ENCODE measurements at places on chromosomes 13 and 19. TPM values are rescaled to one million over a fixed set of nuclear protein-coding genes. Genes with fewer than 3 reads are reported as not detected.

Gene KASH5
- not detected for total RNA-seq

Gene CPAMD8
- 14.1 TPM for total RNA-seq

Gene RFPL4A
- not detected for total RNA-seq

Gene ZNF99
- under 0.01 TPM for total RNA-seq

Gene CYP2A7
- not detected for total RNA-seq

Gene CBLC
- total RNA-seq: not detected

Gene LSR
- 8.7 TPM for total RNA-seq

Gene ZNF560
- total RNA-seq: not detected

Gene PSMC4
- total RNA-seq: 90.5 TPM

Gene EDNRB
- total RNA-seq: 55.3 TPM

Gene OR7A17
- total RNA-seq: not detected

Gene ZNF486
- 4.2 TPM for total RNA-seq

Gene CAPS
- total RNA-seq: 16.1 TPM

Gene PGLYRP2
- total RNA-seq: not detected

DNA sequence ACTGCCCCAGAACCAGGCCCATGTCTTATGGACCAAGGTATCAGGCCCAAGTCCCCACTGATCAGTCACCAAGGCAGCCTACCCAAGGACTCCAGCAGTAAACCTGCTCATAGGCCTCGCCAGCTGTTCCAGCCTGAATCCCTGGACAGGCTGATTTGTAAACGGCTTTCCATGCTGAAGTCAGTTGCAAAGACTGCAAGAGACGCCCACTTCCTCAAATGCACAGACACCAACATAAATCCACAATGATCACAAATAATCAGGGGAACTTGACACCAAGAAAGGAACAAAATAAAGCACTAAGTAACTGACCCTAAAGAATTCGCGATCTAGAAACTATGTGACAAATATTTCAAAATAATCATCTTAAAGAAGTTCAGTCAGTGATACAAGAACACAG, 75.2 kb downstream of the RXFP2 start:
- no peak for DNase-seq

GRCh38 chr13:113166681-113167080, 8.2 kb downstream of the PROZ start:
- DNase-seq: no peak

DNA sequence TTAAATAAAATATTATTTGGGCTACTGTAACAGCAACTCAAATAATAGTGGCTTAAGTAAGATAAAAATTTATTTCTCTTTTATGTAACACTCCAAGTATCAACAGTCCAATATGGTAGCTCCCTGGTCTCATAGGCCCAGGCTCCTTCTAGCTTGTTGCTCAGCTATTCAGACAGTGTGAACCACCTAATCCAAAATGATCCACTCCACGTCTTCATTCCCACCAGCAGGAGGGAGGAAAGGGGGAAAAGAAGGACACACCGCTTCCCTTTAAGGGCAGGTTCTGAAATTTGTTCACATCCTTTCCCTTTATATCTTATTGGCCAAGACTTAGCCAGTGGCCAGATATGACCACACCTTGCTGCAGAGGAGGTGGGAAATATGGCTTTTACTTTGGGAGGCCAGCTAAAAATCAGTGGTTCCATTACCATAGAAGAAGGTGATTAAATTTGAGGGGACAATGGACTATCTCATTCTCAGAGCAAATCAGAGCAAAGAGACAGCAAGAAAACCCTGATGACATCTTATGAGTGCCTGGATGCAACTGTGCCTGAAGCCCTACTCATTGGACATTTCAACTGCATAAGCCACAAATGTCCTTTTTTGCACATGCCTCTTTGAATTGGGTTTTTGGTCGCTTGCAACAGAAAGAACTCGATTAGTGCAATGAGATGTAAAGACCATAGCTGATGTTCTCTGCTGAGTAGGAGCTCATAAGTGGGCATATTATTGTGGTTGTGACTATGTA, 7.0 kb upstream of the EPOR start:
- no peak for DNase-seq

GRCh38 chr19:57269515-57270250, 10.6 kb upstream of the ZNF460 start:
- no peak for DNase-seq

DNA sequence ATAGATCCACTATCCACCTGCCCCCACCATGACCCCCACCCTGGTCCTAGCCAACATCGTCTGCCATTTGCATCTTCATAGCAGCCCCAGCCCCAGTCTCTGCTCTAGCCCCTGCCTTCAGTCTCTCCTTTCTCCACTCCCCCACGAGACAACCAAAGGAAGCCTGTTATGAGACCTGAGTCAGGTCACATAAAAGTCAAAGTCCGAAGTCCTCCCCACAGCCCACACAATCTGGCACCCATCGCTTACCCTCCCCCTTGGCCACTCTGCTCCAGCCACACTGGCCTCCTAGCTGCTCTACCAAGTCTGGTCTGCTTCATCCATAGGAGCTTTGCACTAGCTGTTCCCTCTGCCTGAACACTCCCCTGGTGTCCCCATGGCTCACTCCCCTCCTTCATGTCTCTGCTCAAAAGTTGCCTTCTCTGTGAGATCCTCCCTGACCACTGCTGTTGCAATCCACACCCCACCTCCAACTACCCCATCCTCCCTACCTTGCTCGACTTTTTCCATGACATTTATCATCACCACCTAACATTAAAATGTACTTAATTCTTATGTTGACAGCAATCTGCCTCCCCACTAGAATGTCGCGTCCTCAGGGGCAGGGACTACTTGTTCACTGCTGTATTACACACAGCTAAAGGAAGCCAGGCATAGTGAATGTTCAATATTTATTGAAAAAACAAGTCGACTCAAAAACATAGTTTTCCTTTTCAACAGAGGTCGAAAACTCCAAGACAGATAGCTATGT, 1.2 kb upstream of the PLEKHG2 start:
- DNase-seq: no peak

- DNase-seq: no peak
These were observed 7.6 kb downstream of the KLHL26 start for GRCh38 chr19:18644196-18645034.

DNA sequence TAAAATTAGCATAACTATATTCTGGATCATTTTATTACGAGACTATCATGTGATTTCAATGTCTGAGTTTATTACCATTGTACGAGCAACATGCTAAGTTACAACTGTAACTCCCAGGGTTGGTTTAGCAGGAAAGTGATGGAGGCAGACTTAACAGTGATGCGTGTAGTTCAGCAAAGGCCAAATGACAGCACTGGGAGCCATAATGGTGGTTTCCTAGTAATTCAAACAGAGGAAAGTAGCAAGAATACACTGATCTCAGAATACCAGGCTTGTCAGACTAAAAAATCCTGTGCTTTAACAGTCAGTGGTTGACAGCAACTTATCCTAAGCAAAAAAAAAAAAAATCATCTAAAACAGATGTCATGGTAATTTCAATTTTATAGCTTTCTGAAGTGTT, 229.6 kb downstream of the KLF12 start:
- DNase-seq: no peak

DNA sequence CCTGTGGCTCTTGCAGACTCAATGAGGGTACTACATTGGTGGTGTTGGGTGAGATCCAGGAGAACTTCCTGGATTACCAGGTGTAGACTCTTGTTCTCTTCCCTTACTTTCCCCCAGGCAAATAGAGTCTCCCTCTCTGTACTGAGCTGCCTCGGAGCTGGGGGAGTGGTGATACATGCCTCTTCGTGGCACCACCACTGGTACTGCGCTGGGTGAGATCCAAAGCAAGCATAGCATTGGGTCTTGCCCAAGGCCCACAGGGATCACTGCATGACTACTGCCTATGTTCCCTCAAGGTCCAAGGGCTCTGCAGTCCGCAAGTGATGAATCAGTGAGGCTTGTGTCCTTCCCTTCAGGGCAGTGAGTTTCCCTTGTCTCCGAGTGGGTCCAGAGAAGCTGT, 81.6 kb downstream of the COG6 start:
- DNase-seq: no peak

GRCh38 chr13:60411983-60412382, 15.0 kb downstream of the TDRD3 start:
- no peak for DNase-seq

- no peak for DNase-seq
These were observed 346.4 kb downstream of the FGF9 start for GRCh38 chr13:22017226-22017625.

GRCh38 chr13:97342936-97343335, 91.0 kb upstream of the RAP2A start:
- DNase-seq: no peak

- DNase-seq: no peak
These were observed 66.6 kb downstream of the CHST8 start for GRCh38 chr19:33688171-33688992.

DNA sequence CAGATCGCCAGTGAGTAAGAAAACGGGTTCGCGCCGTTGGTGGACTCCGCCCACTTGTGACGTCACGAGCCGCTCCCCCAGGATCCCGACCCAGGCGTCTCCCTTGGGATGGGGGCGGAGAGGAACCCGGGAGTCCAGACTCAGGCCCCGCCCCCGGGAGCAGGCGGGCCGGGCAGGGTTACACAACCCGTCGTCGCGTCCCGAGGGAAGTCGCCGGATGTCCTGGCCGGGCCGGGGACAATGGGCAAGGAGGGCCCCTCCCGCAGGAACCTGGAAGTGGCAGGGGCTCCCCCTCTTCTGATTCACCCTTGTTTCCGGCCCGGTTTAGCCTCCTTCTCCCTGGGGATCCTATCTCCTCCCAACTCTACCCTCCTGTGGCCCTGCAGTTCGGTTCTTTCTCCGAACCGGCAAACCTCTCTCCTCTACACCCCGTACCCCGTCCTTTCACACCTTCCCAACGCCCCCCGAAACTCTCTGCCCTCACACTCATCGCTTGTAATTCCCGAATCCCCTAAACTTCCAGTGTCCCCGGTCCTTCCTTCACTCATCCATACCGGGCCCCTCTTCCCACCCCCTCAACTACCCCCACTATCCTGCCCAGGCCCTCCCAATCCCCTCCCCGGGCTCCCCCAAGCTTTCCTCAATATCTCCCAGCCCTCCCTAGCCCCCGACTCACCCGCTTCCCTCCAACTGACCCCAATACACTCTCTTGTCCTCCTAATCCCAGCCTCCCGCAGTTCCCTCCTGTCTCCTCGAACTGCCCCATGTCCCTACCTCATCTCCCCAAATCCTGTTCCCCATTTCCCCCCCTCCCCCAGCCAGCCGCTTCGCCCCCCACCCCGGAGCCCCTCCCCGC, 20.0 kb upstream of the ERCC1 start:
- DNase-seq: peak; percentile 97

DNA sequence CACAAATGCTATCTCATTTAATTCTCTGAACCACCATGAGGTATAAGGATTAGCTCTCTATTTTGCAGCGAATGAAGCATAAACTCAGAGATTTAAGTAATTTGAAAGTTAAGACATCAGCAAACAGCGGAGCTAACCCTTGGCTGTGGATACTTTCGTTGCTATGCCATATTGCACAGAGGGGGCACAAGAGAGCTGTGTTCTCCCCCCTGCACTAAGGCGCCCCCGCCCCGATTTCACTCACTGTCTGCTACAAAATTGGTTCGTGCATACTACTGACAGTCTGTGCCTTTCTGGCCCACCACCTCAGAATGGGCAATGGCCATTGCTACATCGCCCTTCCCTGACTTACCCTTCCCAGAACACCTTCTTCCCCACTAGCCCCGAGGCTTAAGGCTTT, 105.7 kb upstream of the OBI1 start:
- no peak for DNase-seq

GRCh38 chr13:52933547-52934210, 85.2 kb upstream of the PCDH8 start:
- DNase-seq: no peak

DNA sequence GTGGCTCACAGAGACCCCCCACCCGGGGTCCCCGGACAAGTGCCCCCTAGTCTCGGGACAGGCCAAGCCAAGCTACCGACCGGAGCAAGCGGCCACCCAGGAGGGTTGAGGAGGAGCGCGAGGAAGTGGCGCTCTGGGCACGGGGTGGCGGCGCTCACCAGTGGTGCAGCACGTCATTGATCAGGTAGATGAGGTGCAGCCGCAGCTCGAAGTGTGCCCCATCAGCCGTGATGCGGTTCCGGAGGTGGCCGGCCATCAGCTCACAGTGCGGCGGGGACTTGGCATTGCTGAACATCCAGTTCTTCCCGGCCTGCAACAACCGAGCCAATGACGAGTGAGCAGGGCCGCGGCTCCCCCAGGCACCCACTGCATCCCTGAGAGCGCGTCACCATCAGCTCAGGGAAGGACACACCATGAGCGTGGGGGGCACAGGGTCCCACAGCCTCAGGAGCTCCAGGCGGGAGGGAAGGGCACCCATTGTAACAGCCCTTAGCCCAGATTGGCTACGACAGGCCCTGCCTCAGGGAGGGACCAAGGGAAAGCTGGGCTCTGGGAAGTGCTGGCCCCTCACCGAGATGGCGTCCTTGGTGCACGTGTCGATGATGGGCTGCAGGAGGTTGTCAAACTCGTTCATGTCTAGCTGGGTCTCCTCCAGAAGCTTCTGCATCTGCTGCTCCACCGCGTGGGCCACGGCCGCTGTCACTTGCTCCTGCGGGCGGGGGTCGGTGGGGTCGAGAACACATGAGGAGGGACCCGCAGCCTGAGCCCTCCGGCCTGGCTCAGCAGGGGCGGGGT, 9.6 kb downstream of the CHERP start:
- no peak for DNase-seq

DNA sequence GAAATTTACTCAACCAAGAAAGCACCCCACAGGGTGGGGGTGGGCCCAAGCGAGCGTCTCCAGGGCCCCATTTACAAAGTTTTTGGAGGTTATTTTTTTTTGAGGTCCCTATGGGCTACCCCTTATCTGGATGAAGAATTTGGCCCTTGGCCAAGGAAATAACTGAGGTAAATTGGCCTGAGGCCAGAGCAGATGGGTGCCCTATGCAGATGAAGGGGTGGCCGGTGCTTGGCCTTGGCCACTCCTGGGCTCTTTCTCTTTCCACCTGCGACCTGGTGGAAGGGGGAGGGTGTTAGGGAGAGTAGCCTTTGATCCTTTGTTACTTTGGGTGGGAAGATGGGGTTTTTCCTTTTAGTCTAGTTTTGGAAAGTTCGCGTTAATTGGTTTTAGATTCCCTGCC, 15.5 kb downstream of the ZNF701 start:
- no peak for DNase-seq

DNA sequence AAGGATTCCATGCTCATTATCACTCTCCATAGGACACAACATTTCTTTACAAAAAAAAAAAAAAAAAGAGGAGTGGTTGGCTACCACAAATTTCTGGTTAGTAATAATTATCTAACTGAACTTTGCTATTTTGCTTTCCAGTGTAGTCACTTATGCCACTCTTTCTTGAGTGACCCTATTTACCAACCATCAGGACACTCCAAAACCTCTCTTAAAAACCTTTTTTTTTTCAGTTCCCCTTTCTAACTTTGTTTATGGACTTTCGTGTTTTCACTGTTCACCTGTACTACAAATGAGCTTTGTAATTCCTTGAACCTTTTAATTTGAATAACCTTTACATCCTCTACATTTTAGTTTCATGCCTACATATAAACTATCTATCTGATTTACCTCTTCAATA, 686.5 kb upstream of the PCDH9 start:
- DNase-seq: no peak
